ENCODE measurements at places on chromosomes 7 and 10.

DNA sequence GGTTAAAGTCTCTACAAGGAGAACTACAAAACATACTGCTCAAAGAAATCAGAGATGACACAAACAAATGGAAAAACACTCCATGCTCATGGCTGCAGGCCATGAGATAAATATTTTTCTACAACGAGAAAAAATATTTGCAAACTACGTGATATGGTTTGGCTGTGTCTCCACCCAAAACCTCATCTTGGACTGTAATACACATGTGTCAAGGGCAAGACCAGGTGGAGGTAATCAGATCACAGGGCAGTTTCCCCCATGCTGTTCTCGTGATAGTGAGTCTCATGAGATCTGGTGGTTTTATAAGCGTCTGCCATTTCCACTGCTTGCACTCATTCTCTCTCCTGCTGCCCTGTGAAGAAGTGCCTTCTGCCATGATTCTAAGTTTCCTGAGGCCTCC is 57.8 kb downstream of the COA1 start:
- no peak for DNase-seq

DNA sequence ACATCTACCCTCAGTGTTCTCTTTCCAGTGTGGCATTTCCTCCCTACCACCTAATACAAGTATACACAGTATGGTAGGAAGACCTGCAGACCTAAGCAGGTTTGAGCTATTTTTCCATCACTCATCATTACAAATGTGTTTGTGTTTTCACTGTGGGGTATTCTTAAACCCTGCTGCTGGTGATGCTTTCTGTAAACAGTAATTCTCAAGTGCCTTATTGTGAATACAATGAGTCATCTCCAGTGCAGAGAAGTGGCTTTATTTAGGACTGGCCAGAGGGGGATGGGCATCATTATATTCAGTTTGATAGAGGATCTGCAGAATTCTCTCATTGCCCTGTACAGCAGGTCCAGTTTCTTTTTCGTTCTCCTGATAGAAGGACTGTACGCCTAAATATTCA is 63.7 kb downstream of the GRM8 start:
- DNase-seq, result no peak

- DNase-seq, result no peak
Observed at GRCh38 chr7:1059200-1060091, 15.1 kb downstream of the GPR146 start.

DNA sequence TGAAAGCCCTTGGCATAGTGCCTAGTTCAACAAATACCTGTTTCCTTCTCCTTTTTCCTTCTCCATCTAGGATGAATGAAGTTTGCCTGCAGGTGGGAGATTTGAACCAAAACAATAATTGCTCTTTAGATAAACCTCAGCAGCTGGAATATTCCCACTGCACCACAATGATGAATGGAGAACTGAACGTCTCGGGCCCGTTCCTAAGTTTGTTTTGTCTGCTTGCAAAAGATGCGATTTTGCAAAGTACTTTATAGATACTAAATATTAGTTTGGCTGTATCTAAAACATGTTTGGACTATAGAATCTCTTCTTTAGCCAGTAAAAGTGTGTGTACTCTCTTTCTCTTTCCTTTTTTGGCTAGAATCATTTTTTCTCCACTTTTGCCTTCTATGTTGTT is 75.8 kb upstream of the BMPER start:
- DNase-seq, result no peak

GRCh38 chr7:44987457-44987856 is 8.6 kb upstream of the MYO1G start:
- DNase-seq, result no peak

- no peak for DNase-seq
Observed at GRCh38 chr10:34168439-34168838, 646.7 kb downstream of the PARD3 start.

DNA sequence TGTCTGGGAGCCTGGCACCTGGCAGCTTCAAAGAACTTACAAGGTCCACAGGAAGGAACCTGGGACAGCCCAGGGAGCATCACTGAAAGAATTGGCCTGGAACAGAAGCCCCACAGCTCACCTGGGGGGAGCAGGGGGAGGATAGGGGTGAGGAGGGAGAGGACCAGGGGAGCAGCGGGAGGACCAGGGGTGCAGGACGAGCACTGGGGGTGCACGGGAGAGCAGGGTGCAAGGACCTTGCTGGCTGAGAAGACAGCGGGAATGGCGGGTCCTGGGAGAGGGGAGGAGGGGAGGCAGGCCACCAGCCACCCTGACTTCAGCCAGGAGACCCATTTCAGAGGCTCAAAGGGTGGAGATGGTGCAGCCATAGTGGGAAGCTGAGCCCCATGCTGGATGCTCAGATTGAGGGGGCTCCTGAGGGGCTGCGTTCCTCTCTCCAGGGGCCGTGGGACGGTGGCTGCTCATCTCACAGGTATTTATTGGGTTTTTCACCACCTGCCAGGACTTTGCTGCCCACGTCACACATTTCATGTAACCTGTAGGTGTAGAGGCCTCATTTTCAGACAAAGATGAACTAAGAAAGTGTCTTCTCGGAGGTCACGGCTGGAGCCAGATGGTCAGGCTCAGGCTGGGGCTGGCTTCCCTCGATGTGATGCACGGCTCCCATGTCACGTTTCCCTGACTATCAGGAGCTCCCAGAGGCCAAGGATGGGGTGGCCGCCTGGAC is 110.1 kb downstream of the WDR37 start:
- DNase-seq, result no peak

- no peak for DNase-seq
Observed at GRCh38 chr7:24703296-24703695, 54.0 kb downstream of the GSDME start.

Measured in stimulated activated CD8-positive, alpha-beta memory T cell treated with anti-CD3 and anti-CD28 coated beads, Interleukin-2, amount 100 ng/mL, for 1 hour (primary cell).